ENCODE measurements at places on chromosomes 16 and 17.

DNA sequence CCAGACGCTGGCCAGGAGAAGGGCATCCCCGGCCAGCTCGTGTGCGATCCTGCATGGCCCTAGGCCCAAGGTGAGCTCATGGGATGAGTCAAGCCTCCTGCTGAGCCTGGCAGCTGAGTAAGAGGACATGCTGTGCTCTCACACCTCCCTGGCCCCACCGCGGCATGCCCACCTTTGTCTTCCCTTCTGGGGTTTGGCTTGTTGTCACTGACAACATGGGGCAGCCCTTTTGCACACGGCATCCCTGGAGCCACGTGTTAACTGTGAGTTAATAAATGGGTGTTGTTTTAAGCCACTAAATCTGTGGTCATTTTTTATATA, 8.9 kb upstream of the TNS4 start:
- DNase-seq = no peak

DNA sequence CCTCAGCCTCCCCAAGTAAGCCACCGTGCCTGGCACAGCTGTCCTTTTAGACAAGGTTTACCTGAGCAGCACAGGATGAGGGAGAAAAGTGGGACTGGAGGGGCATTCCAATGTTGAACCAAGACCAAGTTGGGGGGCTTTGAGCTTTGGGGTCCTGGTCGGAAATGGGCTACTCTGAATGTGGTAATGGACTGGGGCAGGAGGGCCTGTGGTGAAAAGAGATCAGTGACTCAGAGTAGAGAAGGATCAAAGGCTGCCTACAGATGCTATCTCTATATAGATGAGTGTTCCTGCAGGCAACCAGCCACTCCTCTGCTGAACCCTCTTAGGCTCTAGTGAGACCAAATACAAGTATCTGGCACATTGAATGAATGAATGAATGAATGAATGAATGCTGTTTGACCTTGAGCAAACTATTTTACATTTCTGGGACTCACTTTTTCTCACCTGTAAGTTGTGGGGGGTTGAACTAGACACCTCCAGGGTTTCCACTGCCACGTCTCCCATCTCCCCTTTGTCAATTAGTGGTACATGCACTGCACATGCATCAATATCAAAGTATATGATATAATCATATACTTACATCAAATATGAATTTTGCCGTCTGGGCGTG, 26.3 kb upstream of the ETV4 start:
- DNase-seq = no peak

GRCh38 chr17:2947996-2948550, 115.3 kb downstream of the OR1D5 start:
- DNase-seq = no peak

DNA sequence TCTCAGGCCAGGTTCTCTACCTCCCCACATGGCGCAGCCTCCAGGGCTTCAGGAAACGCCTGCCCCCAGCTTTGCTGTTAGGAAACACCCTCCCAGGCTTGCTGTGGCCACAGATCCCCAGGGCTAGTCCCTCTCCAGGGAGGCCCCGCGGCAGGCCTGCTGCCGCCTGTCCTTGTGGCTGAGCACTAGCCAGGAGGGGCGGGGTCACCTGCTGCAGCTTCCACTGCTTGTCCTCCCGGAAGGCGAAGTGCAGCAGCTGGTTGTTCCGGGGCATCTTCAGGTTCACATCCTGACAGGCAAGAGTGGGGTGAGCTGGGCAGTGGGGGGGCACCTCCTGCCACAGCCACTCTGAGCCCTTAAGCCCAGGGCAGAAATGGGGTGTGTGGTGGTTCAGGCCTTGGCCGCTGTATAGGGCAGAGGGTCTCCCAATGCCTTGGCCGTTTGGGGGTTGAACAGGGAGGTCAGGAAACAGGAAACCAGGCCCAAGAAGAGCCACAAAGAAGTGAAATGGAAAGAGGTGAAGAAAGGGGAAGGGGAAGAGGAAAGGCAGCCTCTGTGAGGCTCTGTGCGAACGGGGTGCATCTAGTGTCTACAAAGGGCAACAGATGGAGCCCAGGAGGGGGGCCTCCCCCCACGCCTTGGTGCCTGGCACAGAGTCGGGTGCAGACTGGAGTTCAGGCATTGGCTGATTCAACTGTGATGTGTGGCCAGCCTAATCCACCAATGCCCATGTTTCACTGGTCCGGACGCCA, 2.0 kb downstream of the ROGDI start:
- DNase-seq = peak; percentile 99

GRCh38 chr17:49241692-49242397, 11.3 kb upstream of the PHOSPHO1 start:
- no peak for DNase-seq
